ENCODE measurements at places on chromosomes 6 and 20.

DNA sequence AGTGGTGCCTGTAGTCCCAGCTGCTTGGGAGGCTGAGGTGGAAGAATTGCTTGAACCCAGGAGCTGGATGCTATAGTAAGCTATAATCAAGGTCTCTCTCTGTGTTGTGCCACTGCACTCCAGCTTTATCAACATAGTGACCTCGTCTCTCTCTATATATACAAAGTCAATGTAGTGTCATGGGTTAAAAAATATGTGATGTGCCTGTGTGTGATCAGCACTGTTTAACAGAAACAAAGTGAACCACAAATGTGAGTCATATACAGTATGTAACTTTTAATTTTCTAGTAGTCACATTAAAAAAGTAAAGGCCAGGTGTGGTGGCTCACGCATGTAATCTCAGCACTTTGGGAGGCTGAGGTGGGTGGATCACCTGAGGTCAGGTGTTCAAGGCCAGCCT is 85.3 kb upstream of the RNF24 start:
- no peak for DNase-seq

GRCh38 chr20:34824806-34825529 is 483 bp downstream of the NCOA6 start:
- DNase-seq = peak; percentile 52

GRCh38 chr6:133610227-133610840 is 278.6 kb upstream of the TCF21 start:
- no peak for DNase-seq

GRCh38 chr6:105087571-105088211 is 92.1 kb downstream of the POPDC3 start:
- no peak for DNase-seq

- no peak for DNase-seq
Measured at GRCh38 chr6:148367411-148368024, 24.9 kb downstream of the SASH1 start.

DNA sequence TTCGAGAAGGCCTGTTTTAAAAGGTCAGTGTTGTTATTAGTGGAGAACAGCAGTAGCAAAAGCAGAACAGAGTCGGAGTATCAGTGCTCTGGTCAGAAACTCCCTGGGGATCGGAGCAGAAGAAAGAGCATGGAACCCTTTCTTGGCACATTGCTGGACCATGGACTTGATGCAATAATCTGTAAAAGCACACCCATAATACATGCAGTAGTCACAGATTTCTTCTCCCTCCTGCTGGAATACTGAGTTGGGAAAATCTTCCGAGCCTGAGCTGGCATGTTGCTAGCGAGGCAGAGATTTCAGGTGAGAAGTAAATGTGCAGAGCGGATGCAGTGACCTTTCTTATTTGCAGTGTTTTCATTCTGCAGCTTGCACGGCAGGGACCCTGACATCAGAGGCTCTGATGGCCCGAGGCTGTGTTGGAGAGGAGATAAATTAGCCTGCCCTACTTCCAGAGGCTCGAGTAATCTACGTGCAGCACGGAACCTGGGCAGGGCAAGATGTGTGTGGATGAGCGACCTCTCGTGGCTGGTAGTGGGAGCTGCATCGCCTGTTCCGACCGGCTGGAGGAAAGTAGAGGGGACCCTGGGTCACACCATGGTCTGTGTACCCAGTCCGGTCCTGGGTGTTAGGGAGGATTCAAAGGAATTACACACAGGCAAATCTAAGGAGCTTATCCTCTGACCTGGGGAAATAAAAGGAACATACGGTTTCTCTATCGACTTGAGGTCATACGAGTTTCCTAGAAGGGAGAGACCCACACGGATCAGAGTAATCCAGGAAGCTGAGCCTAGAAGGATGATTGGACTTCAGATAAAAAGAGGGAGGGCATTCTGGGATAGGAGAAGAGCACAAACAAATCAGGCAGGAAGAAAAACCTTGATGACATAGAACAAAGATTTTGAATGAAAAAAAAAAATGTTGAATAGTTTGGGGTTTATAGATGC is 137.0 kb upstream of the STMND1 start:
- peak; percentile 29 for DNase-seq

- DNase-seq = no peak
Measured at GRCh38 chr20:8647961-8648441, 420.9 kb upstream of the PLCB4 start.

DNA sequence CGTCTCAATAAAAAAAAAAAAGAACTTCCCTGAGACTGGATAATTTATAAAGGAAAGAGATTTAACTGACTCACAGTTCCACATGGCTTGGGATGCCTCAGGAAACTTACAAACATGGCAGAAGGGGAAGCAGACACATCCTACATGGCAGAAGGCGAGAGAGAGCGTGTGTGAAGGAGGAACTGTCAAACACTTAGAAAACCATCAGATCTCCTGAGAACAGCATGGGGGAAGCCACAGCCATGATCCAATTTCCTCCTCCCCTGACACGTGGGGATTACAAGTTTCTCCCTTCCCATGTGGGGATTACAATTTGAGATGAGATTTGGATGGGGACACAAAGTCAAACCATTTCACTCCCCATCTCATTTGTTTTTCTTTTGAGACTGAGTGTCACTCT is 46.6 kb upstream of the TFAP2C start:
- DNase-seq = no peak

DNA sequence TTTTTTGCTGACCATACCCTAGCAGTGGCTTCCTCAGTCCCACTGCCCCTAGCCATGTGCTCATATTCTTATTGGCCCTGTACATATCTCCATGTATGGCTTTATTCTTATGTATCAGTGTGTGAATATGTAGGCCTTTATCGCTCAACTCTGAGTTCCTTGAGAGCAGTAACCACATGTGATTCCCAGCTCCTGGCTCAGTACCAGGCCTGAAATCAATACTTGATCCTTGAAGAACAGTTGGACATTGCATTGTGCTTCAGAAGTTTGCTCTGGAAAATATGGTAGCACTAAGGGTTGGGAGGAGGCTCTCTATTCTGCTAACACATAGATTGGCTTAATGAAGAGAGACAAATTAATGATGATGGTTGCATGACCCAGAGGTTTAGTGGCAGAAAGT is 118.8 kb upstream of the FERMT1 start:
- no peak for DNase-seq

GRCh38 chr6:118939683-118940082 is 4.7 kb upstream of the MCM9 start:
- DNase-seq = no peak

GRCh38 chr20:25053255-25054031 is 4.5 kb downstream of the ACSS1 start:
- no peak for DNase-seq

GRCh38 chr6:149716181-149716963 is 1.5 kb downstream of the LATS1 start:
- DNase-seq = no peak

- no peak for DNase-seq
Measured at GRCh38 chr6:108518714-108519576, 41.8 kb upstream of the FOXO3 start.

GRCh38 chr6:34553750-34554149 is 2.4 kb downstream of the SPDEF start:
- no peak for DNase-seq

Data from hypothalamus (tissue), 51 donors.